Caki2 (cell line): ENCODE measurements at places on chromosomes 6 and 20. TPM values are rescaled to one million over a fixed set of nuclear protein-coding genes. Genes with fewer than 3 reads are reported as not detected.

Gene SOBP
- total RNA-seq, result 0.51 TPM in 1 of 2 replicates, not detected in the other

- no peak for DNase-seq
Measured at GRCh38 chr6:157268835-157269234, 54.5 kb downstream of the TMEM242 start.

DNA sequence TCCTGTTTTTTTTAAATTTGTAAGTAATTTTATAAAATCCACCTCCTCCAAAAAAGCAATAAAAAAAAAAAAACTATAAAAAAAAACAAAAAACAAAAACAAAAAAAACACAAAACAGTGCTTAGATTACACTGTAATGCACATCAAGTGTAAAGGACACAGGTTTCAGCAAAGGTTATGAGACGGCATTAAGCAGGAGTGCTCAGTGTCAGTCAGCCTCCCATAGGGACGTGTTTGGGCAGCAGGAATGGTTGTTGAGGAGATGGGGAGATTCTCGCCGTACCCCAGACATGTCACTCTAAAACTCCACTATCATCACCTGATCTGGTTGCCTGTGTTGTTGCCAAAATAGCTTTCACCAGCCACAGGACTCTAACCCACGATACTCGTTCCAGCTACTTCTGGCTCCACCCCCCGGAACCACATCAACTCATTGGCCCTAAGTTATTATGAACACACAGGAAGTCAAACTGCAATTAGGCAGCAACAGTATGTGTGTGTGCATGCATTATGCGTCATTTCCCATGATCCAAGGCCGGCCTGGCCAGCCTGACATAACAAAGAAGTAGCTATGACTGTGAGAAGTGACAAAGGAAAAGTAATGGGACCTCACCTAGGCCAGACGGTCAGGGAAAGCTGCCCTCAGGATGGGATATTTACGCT lies 28.7 kb downstream of the ECT2L start:
- no peak for DNase-seq

GRCh38 chr6:127460465-127460864 lies 1.3 kb upstream of the KIAA0408 start:
- no peak for DNase-seq

Gene CRYBG1
- 15.2 and 16.0 TPM in 2 replicates for total RNA-seq
